ENCODE measurements at places on chromosomes 2 and 18.

- no peak for DNase-seq
Measured at GRCh38 chr18:68150961-68151360, 563.9 kb downstream of the TMX3 start.

- DNase-seq: no peak
Measured at GRCh38 chr2:17331636-17332035, 186.6 kb downstream of the RAD51AP2 start.

GRCh38 chr18:7152440-7152839 is 34.8 kb upstream of the LAMA1 start:
- no peak for DNase-seq

DNA sequence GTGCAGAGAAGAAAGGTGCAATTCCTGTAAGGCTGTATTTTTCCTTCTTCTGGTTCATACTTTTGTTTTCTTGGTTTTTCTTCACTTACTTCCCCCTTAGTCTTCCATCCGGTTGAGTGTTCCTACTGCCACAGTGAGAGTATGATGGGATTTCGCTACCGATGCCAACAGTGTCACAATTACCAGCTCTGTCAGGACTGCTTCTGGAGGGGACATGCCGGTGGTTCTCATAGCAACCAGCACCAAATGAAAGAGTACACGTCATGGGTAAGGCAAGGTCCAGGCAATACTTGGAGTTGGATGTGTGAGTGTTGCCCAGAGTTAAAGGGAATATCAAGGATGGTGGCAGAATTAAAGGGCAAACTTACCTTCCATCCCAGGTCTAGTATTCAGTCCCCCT is 108.0 kb downstream of the DTNA start:
- no peak for DNase-seq

DNA sequence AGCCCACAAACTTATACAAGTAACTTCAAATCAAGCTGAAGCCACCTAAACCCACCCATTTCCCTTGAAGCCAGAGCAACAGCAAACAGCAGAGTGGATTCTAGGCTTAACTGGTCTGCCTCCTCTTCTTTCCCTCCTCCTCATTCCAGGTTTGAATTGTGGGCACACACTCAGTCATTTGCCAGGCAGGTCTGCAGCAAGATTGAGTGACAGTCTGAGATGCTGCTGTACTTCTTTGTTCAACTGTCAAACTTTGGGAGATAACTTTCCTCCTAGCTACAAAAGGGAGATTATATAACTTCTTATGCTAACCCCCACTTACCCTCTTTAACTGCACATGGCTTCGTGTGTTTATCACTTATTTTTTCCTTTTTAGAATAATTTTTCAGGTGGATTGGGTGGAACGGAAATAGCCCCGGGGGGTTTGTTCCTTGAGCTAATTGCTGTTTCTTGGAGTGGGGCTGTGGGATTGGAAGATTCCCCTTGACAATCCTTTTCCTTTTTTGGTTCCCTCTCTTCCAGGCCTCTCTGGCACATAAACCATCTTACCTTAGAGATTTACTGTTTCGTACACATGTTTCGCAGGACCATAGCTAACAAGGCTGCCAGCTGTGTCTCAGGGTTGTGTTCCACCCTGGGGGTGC is 55.0 kb downstream of the RNF144A start:
- no peak for DNase-seq

- DNase-seq: no peak
Measured at GRCh38 chr2:217535957-217536708, 466.7 kb downstream of the TNS1 start.

GRCh38 chr2:176356251-176356650 is 87.0 kb downstream of the MTX2 start:
- no peak for DNase-seq

DNA sequence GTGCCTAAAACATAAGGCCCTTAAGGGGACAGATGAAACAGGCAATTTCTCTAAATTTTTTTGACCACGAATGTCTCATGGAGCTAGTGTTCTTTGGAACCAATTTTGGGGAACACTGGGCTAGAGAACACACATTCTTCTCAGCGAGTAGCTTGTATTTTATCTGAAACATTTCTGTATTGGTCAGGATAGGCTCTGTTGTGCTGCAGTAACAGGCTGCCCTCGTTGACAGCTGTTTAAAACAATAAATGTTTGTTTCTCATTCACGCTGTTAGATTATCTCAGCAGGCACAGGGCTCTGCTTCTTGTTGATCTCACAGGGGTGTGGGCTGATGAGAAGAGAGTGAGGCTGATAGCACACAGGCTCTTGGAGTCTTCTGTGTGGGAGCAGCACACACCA is 105.3 kb downstream of the SH3RF3 start:
- DNase-seq: no peak

DNA sequence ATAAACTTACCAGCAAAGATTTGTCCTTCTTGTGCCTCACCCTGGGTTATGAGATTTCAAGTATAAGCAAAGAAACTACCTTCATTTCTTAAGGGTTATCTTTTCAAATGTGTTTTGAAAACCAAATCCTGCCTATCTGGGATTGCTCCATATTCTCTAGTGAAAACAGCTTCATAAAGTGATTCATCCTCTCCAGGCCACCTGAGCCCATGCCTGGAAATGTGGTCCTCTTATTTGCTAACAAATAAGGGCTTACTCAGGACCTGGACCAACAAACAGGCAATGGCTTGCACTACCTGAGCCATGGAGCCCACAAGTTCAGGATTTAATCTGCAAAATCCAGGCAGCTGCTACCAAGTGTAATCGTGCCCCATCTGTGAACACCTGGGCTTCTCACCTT is 234.4 kb upstream of the RBBP8 start:
- no peak for DNase-seq

- no peak for DNase-seq
Measured at GRCh38 chr2:173952267-173953046, 12.7 kb downstream of the SP3 start.

- no peak for DNase-seq
Measured at GRCh38 chr2:230794497-230794896, 70.2 kb upstream of the ITM2C start.

DNA sequence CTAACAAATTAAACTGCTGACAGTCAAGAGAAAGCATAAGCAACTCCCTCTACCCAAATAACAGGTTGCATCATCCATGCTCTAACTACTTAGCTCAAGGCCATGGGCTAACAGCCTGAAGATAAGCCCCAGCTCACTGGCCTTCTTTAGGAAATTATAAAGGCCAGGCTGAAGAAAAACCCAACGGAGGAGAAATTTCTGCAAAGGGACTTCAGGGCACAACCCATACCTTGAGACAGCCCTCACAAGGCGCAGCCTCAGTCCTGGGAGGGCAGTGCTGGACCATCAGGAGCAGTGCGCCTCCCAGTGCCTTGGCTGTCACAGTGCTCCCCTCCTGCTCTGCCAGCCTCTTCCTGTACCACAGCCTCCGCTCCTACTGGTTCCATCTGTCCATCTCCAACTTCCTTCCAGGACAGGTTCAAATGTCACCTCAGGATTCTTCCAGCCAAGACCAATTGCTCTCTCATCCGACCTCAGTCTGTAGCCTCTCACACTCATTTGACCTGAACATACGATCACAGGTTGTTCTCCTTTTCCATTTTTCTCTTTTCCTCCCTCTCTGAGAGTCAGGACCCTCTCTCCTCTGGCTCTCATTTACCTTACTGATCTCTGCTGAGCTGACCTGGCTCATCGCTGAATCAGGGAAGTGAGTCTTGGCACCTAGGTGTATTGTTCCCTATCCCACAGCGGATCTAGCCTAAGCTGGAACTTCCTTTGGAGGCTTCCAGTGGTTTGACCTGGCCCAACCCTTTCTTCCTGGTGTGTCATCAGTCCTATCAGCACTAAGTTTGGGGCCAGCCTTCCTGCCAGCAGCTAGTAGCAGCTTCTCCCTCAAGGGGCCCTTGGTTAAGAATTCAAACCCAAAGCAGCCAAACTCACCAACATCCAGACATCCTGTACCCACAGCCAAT is 1.9 kb downstream of the MCFD2 start:
- DNase-seq: no peak

- DNase-seq: peak; percentile 43
Measured at GRCh38 chr2:1162768-1163584, 212.3 kb downstream of the SNTG2 start.

DNA sequence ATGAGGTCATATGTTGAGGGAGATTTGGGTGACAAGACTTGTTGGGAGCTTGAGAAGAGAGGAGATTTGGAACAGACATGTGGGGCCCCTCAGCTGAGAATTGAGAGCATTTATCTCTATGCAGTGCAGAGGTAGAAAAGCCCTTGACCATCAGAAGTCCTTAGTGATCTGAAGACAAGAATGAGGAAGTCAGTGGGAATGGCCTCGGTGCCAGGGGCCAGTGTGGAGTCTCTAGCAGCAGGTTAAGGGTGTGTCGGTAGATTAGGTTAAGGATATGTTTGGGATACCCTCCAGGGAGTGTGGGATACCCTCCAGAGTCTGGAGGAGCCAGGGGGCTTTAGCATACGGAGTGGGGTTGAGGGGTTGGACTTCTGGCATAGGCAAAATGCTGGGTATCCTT is 41.6 kb downstream of the FBXO48 start:
- no peak for DNase-seq
